ENCODE measurements at places on chromosomes 11 and 22.

DNA sequence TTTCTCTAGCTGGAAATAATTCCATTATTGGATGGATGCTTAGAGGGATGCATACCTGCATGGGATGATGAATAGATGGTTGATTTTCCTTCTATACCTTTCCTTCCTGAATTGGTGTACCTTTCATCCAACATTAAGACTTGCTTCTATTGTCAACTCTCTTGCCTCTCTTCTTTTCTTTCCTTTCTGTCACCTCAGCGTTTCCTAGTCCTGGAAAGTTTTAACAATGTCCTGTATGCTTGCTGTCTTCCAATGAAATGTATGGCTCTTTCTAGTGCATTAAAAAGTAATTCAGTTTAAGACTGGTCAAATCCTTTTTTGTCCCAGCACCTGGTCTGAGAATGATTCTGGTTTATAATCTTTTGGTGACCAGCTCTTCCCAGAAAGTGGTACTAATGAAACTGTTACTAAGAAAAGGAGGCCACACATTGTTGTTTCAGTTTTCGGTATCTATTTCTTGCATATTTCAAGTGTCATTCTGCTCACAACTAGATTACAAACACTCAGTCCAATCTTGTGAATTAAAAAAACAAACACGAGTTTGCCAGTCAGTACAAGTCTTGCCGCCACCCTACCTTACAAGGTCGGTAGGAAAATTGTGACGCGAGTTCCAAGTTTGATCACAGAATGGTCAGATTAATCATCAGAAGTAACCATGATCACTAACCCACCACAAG is 8.0 kb downstream of the POU2AF1 start:
- DNase-seq, result no peak

- DNase-seq, result no peak
These were observed 103.3 kb downstream of the SGSM3 start for GRCh38 chr22:40473703-40474102.

DNA sequence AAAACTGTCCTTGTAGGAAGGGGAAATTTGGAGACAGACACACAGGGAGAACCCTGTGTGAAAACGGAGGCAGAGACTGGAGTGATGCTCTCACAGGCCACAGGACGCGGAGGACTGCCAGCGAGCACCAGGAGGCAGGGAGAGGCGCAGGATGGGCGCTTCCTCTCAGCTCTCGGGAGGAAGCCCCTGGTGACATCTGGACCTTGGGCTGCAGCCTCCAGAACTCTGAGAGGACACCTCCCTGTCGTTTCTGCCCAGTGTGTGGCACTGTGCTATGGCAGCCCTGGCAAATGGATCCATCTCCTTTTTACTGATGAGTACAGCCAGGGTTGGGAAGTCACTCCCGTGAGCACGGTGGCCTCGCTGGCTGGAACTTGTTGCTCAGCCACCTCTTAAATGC is 73.9 kb downstream of the LRRC32 start:
- no peak for DNase-seq

GRCh38 chr11:34029176-34029575 is 22.4 kb upstream of the CAPRIN1 start:
- DNase-seq, result no peak

DNA sequence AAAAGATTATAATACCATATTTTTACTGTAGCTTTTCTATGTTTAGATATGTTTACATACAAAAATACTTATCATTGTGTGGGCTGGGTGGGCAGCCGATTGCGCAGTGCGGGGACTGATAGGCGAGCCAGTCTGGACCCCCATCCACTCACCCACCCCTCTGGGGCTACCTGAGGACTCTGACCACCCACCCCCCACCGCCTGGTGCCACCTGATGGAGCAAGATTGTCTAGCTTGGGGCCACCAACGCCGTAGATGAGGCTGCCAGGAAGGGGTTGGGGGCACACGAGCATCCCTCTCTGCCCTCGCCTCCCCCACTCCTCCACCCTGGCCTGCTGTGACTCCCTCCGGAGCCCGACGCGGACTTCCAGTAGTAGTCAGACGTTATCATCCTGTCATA is 32.4 kb downstream of the MIF start:
- no peak for DNase-seq

- peak; percentile 14 for DNase-seq
These were observed 183.8 kb upstream of the NTM start for GRCh38 chr11:131186629-131187101.

GRCh38 chr11:43923406-43924111 is 18.9 kb upstream of the C11orf96 start:
- DNase-seq, result no peak

- peak; percentile 68 for DNase-seq
These were observed 16.2 kb downstream of the BAD start for GRCh38 chr11:64268025-64268892.

- no peak for DNase-seq
These were observed 9.2 kb upstream of the CELSR1 start for GRCh38 chr22:46546466-46547178.

DNA sequence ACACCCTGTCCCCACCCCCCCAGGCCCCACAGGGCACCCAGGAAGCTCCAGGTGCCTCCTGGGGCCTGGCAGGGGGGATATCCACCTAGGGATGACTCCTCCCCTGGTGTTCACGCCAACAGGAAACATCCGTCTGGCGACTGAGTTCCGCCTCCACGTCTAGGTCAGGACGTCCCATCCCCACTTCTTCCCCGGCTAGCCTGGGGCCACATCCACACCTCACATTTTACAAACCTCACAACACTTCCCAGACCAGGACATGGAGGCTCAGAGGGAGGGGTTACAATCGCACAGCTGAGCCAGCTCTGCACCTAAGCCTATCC is 21.0 kb downstream of the MAFF start:
- DNase-seq, result no peak

DNA sequence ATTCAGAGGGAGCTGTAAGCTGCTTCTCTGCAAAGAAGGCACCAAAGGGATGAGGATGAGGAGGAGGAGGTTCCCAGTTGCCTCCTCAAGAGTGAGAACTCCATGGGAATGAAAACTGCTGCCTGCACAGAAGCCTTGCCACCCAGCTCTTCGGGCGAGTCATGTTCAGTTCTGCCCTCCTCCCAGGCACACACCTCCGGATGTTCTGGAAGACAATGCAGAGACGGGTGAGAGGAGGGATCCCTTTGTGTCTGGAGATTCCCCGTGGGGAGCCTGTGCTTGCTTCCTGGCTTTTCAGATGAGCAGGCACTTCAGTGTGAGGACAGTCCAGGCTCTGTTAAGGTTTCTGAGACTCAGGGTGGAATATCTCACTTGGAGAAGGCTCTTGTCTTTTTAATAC is 295.6 kb downstream of the DDX10 start:
- DNase-seq, result no peak

DNA sequence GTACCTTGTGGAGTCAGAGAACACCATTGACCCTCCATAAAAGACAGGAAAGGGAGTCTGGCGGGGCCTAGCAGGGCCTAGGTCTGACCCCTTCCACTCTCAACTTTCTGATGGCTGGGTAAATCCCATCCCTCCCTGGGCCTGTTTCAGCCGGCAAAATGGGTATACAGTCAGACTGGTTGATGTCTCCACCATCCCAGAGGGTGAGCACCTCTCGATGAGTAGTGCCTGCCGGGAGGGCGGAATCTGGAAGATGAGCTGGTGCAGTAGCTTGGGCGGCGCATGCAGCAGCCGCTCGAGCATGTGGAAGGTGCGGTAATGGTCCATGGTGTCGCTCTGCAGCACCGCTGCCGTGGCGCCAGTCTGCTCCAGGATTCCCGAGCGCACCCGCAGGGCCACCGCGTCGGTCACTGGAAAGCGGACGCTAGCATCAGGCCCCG is 528 bp downstream of the FIBP start:
- DNase-seq, result no peak

DNA sequence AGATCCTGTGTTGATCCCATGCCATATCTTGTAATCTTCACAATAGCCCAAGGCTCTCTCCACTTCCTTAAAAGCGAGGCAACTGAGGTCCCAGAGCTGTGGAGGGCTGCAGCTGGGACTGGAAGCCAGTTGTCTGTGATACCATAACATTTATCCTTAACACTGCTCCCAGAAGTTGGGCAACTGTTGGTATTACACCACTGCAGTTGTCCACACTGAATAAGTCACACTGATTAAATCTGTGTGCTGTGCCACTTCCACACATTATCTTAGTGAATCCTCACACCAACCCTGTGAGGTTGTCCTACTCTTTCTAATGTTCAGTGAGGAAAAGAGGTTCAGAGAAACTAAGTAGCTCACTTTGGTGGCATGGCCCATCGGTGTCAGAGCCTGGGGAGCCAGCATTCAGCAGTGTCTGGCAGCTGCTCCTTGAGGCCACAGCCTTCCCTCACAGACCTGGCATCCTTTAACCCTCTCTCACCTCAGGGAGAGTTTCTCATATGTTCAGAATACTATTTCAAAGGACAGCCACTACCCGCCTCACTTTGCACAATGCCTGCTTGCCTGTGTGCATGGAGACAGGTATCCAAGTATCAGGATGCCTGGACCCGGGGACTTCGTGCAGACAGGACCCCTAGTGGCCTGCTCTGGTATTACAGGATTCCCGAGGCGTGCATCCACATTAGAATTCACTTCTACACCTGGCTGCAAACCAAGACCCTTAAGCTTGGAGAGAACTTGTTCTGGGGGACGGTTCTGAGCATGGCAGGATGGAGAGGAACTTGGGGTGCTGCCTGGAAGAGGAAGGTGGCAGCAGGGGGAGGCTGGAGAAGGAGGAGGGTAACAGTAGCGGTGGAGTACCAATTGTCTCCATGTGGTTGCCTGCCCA is 221.9 kb upstream of the TBCEL start:
- DNase-seq, result peak; percentile 15

GRCh38 chr11:22567759-22568158 is 57.9 kb downstream of the FANCF start:
- DNase-seq, result no peak

DNA sequence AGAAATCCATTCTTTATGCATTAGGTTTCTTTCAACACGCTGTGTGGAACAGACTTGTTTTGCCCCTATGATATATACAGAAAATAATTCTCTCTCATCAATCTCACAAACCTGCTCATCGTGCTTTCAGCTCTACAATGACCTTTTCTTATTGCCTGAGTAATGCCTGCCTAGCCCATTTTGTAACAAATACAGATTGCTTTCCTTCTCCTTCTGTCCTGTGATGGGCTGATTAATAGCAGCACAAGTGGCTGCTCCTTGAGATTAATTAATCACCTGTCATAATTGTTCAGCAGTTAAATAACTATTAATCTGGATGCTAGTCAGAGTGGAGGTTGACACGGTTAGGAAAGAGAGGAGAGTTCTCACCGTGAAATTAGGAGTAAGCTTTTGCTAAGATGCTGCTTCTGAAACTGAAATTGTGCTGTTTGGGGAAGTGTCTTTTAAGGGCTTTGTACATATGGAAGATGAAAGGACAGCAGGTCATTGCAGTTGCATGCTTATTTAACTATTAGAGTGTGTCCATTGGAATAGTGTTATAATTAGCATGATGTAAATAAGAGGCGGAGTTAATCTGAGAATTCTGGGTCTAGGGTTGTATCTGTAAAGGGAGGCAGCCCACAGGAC is 1430.5 kb downstream of the FAM181B start:
- no peak for DNase-seq

GRCh38 chr11:70159627-70160570 is 43.2 kb upstream of the FADD start:
- DNase-seq, result no peak

DNA sequence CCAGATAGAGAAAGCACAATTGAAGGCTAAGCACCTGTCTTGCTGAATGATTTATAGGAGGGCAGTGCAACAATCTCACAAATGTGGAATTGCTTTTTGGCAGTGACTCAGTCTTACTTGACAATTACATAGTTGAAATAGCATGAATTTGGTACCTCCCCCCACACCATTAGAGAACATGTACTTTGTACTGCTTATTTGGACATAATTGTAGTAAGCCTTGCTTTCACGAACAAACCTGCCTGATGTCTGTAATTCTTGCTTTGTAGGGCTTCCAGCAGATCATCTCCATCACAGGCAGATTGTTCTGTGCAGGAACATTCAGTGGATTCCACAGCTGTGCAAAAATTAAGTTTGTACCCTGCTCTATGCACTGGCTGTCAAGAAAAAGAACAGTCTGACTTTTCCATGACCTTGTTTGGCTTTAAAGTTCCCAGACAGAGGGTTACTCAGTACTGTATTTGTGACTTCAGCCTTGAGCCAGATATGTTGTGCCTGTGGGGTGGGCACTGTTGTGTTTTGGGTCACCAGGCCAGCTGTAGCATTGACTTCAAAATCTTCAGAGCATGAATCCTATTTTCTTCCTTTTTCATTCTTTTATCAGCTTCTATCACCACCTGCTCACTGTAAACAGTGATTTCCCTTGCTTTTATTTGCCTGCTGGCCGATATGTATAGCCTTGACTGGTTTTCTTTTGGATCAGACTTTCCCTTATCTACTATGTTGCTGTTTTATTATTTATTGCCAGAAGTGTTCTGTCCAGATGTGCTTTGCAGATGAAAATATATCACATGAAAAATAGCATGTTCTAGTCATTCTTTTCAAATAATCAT is 941.0 kb upstream of the CHORDC1 start:
- DNase-seq, result no peak
